ENCODE measurements at places on chromosomes 3 and 15.

GRCh38 chr3:70090322-70090913, 90.9 kb downstream of the SAMMSON start:
- DNase-seq, result no peak

DNA sequence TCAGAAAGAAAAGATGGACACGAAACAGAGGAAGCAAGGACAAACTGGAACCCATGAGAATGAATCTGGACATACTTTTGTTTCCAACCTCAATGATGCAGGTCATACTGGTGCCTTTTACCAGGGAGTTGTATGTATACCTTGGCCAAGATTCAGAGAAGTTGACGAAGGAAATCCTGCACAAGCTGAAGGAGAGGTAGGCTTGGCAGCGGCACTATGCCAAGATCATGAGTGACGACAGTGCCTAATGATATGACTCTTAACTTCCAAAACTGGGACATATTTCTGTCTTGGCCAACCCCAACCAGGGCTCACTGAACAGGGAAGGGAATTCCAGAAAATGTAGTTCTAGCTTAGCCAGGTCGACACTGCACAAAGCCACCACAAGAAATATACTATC, 149.2 kb upstream of the SLCO3A1 start:
- no peak for DNase-seq

DNA sequence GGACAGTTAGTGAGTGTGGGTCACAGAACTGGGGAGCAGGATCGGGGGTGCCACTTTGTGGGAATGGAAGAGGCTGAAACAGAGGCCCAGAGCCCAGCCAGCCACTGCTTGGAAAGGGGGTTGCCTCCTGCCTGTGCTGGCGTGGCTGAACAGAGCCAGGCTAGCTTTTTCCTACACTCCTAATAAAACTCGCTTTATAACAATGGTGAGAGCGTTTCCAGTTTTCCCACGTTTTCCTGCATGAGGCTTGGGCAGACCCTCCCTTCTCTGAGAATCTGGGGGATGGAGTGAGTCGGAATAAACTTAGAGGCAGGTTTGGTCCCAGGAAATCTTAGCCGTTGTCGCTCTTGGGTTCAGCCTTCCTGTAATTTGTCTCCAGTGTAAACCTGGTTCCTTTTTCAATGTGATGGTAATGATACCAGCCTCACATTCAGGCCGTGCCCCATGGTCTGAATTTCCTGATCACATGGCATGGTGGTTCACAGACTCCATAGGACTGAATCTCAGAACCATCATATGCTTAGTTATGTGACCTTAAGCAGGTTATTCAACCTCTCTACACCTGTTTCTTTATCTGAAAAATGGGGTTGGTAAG, 6.5 kb upstream of the FGD5 start:
- no peak for DNase-seq

DNA sequence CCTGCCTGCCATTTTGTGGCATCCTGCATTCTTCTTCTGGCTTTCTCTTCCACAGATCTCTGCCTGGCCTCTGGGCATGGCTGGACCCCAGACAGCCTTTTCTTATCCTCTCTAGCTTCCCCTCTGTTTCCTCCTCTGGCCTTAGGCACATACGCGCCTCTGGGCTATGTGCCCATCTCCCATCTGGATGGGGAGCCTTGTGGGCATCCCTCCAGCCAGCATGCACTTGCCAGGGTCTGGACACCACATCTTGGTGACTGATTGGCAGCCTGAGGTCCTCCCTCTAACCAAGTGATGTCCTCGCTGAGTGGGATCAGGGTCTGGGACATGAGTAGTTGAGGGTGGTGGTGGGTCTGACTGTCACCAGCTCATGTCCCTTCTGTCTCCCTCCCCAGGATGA, 12.8 kb downstream of the PLEKHO2 start:
- DNase-seq, result no peak

DNA sequence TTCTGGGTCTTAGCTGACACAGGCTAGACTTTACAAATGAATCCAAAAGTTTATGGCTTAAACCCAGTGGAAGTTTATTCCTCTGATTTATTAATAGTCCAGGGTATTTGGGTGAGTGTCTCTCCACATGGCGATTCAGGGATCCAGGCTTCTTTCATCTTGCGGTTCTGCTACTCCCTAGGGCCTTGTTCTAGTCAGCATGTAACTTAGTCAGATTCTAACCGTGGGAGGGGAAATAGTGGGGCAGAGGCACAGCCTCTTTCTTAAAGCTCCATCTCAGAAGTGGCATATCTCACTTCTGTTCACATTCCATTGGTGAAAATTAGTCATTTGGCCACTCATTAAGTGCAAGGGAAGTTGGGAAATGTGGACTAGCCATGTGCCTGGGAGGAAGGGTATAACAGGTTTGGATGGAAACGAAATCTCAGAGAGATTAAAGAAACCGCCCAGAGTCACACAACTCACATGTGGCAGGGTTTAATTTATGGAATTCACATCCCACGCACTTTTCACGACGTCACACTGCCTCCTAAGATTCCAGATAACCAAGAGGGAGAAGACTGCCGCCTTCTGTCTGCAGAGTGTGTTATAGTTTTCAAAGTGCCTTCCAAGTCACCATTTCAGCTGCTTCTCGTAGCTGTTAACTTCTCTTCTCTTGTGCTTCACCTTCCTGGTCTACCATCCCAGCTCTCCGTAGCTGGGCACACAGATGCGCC, 11.4 kb upstream of the RASGRF1 start:
- no peak for DNase-seq

GRCh38 chr15:52256930-52257733, 38.5 kb downstream of the MYO5C start:
- DNase-seq, result no peak

DNA sequence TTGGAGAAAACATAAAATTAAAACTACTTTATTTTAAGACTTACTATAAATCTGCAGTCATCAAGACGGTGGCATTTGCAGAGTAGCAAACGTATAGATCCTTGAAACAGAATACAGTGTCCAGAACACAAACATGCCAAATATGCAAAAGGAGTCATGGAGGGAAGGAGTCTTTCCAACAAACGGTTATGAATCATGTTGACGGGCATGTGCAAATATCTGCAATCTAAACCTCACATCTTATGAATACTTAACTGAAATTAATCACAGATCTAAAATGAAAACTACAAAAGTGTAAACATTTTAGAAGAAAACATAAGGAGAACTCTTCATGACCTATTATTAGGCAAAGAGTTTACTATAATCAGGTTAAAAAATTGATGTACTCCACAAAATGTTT, 69.4 kb downstream of the TFRC start:
- no peak for DNase-seq
